Posterior vena cava (tissue), 2 donors: ENCODE measurements at places on chromosomes 3 and 15. TPM values are rescaled to one million over a fixed set of nuclear protein-coding genes. Genes with fewer than 3 reads are reported as not detected.

The CHRNA5 gene
- 0.74 TPM for total RNA-seq

GRCh38 chr15:63909819-63910437 lies 76.2 kb upstream of the HERC1 start:
- no peak for DNase-seq

- no peak for DNase-seq
Measured at GRCh38 chr3:140629357-140630137, 48.3 kb upstream of the TRIM42 start.

The CAMKV gene
- total RNA-seq, result not detected

- no peak for DNase-seq
Measured at GRCh38 chr15:76986743-76987142, 8.2 kb upstream of the PSTPIP1 start.
